ENCODE measurements at places on chromosomes 5 and 9.

DNA sequence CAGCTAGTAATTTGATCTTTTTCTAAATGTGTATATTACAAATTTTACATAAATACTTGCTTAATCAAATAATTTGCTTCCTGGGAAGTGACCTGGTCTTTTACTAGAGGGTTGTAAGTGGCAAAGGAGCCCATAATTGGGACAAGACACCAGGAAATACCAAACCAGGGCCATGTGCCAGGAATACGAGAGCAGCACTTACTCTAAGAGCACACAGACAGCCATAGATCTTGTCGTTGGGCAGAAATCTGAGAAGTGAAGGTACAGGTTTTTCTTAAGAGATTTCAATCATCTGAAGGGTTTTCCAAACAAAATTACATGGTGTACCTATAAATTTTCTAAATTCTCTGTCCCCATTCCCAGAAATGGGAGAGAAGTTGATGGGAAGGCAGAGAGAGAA, 179.3 kb downstream of the HINT1 start:
- no peak for DNase-seq

GRCh38 chr5:39191216-39191615, 28.1 kb downstream of the FYB1 start:
- no peak for DNase-seq

GRCh38 chr5:82405618-82406204, 127.6 kb upstream of the RPS23 start:
- DNase-seq = no peak

GRCh38 chr5:1681955-1682354, 117.7 kb downstream of the MRPL36 start:
- no peak for DNase-seq

GRCh38 chr9:92949266-92949982, 2.1 kb downstream of the FGD3 start:
- DNase-seq = no peak

- DNase-seq = no peak
These were observed 2.9 kb downstream of the ANKDD1B start for GRCh38 chr5:75614176-75614575.

DNA sequence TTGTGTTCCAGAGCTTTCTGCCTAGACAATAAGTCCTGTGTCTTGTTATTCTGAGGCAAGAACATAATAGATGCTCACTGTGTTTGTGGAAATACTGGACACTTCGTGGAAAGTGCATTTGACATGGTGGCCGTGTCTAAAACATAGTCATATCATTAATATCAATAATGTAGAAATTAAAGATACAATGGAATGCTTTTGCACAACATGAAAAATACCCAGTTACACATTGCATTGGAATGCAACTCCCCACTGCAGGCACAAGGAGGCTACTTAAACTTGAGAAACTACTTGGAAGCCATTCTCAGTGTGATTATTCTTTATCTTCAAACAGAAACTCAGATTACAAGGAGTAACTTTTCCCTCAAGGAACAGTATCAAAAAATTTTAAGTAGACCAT, 145.3 kb upstream of the ZNF462 start:
- no peak for DNase-seq

DNA sequence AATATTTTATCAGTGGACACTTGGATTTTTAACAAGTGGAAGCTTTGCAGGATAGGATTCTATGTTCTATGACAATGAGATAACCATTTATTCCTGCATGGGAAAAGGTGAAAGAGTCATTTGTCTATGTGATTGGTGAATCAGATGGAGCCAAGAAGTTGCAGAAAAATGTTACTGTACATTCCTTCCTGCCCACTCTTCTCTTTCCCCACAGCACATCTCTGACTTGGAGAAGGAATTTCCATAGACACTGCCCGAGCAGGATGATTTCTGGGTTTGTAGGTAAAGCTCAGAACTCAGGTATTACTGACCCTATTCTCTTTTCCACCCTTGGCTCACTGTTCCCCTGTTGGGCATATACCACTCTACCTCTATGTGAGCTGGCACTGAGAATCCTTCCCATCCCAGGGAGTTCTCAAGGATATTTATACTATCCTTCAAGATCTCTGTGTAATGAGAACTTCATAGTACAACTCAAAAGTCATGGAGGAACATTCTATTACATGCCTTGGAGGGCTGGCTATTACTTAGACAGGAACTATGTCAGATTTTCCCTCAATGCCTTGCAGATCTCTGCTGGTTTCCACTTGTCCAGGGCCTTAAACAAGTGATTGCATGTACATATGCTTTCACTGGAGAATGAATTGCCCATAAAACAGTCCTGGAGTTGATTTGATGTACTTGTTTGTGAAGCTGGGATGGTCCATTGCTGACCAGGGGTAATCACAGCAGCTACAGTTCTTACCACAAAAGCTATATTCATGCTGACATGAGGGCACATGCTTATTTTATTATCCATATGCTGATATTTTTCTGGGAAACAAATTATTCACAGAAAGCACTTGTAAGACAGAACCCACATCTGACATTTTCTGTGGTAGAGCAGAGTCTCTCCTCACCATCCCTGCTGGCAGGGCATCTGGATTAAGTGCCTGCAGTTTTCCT, 24.1 kb downstream of the SLC1A3 start:
- DNase-seq = no peak

GRCh38 chr5:6675784-6676491, 37.3 kb upstream of the TENT4A start:
- DNase-seq = no peak

Data from occipital lobe (tissue), 3 donors.